B cell (primary cell): ENCODE measurements at places on chromosomes 7 and 10.
A peak's percentile ranks its signal among the peaks of the same experiment; 100 is the strongest.

DNA sequence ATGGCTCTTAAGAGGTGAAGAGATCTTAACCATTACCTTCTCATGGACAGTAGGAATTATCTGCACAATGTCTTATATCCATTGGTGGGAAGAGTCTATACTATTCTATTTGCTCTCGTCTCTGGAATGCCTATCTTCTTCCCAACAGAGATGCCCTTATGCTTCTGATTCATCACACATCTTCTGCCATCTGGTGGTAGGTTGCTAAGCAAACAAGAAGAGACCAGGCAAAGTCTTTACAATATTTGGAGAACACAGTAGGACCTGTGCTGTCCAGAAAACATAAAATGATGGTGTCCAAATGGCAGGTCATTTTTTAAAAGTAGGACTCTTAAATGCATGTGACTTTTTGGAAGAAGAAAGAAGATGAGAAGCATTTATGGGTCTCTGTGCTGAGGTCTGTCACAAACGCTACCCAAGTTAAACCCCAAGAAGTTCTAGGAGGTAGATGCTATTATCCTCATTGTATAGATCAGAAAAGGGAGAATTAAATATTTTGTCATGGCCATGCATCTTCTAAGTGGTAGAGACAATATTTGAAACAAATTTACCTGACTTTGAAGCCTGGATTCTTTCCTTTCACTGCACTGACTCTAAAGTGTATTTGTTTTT, 67.8 kb upstream of the NXPH1 start:
- no peak overlapping the region for H3K4me3 ChIP-seq
- no peak for DNase-seq
- no peak overlapping the region for H3K27ac ChIP-seq
- peaks cover 2% of the 10 kb centered on the region for H3K27me3 ChIP-seq
- H3K4me1 ChIP-seq: no peaks in the 10 kb centered on the region

DNA sequence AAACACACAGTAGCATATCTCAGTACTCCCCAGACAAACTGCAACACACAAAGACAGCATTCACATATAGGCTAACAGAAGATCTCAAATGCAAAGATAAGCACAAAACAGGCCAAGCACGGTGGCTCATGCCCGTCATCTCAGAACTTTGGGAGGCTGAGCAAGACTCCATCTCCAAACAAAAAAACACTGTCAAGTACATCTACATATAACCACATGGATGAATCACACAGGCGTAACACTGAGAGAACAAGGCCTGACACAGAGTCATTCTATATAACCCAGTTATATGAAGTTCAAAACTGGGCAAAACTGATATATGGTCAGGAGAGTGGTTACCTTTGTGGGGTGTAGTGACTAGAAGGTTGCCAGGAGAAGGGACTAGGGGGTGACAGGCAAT, 506.4 kb downstream of the KCNMA1 start:
- H3K4me1 ChIP-seq: no peaks in the 10 kb centered on the region
- H3K36me3 ChIP-seq: no peaks in the 10 kb centered on the region
- H3K4me3 ChIP-seq: no peak overlapping the region
- no peak overlapping the region for H3K27ac ChIP-seq
- no peak for DNase-seq

DNA sequence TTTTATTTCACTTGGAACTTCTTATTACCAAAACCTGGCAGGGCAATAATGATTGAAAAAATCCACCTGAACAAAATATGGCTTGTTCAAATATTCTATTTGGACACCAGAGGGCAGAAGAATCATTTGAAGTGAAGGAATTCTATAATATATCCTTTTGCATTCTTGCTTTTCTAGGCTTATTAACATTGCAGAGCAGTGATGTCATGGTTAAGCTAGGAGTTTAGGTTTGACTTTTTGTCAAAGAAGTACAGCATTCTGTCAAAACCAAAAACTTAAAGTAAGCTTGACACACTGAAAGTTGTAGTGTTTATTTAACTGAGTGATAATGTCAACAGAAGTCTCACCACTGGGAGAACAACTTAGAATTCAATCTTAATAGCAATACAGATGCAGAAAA, 156.0 kb downstream of the SEMA3D start:
- no peak overlapping the region for H3K4me3 ChIP-seq
- peak; percentile 29 for DNase-seq
- H3K4me1 ChIP-seq: no peaks in the 10 kb centered on the region

GRCh38 chr10:58660575-58661255, 148.0 kb downstream of the BICC1 start:
- H3K36me3 ChIP-seq: no peaks in the 10 kb centered on the region
- H3K27ac ChIP-seq: no peak overlapping the region
- DNase-seq: no peak
- H3K4me1 ChIP-seq: no peaks in the 10 kb centered on the region

DNA sequence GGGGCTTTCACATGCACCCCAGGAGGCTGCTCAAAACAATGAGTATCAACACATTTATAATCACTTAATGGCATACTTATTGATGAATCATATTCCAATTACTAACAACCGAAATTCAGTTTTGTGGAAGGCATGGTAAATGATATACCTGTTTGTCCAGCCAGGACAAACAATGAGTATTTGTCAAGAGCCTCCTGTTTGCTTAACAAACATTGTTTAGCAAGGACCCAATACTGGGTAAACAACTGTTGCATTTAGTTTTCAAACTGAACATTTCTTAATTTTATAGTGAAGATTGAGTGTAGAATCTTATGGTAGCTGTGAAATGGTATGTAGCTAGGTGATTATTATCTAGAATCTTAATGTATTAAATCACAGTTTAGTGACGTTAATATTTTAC, 473.7 kb downstream of the ATRNL1 start:
- H3K36me3 ChIP-seq: no peaks in the 10 kb centered on the region
- no peak overlapping the region for H3K27ac ChIP-seq
- H3K4me1 ChIP-seq: no peaks in the 10 kb centered on the region
- H3K27me3 ChIP-seq: no peaks in the 10 kb centered on the region
- DNase-seq: no peak
- H3K4me3 ChIP-seq: no peak overlapping the region

GRCh38 chr7:88429382-88429781, 122.7 kb upstream of the STEAP4 start:
- H3K27ac ChIP-seq: no peak overlapping the region
- H3K36me3 ChIP-seq: no peaks in the 10 kb centered on the region
- no peak for DNase-seq

DNA sequence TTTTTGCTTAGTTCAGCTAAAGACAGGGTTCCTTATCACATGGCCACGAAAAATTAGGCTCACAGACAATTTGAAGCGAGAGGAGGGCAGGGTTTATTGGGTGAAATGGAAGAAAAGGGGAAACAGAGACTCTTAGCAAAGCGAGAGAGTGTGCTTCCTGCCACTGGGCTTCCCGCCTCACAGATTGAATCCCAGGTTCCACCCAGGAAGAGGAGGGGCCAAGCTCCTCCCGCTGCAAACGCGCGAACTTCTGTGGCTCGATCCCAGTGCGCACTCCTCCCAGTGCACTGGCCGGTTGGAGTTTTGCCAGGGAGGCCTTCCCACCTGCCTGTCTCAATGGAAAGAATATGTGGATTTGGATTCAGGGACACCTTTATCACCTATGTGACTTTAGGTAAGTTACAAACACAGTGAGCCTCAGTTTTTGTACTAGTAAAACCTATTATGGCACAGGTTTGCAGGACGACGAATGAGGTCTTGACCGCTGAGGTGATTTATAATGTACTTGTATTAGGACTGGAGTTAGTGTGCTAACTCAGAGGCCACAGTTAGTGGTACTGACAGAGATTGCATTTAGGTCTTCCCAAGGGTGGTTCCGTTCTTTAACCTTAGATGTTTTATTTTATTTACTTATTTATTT, 48.5 kb upstream of the SP8 start:
- no peak overlapping the region for H3K27ac ChIP-seq
- H3K27me3 ChIP-seq: no peaks in the 10 kb centered on the region
- no peaks in the 10 kb centered on the region for H3K36me3 ChIP-seq
- no peak for DNase-seq
- no peak overlapping the region for H3K4me3 ChIP-seq
- H3K4me1 ChIP-seq: no peaks in the 10 kb centered on the region

- H3K27me3 ChIP-seq: no peaks in the 10 kb centered on the region
- no peak overlapping the region for H3K27ac ChIP-seq
- H3K36me3 ChIP-seq: no peaks in the 10 kb centered on the region
- peaks cover 13% of the 10 kb centered on the region for H3K4me1 ChIP-seq
- H3K4me3 ChIP-seq: no peak overlapping the region
Measured at GRCh38 chr10:13338390-13339110, 9.5 kb downstream of the SEPHS1 start.

- no peaks in the 10 kb centered on the region for H3K27me3 ChIP-seq
- peaks cover 3% of the 10 kb centered on the region for H3K36me3 ChIP-seq
- H3K4me1 ChIP-seq: peaks cover 4% of the 10 kb centered on the region
- no peak overlapping the region for H3K27ac ChIP-seq
Measured at GRCh38 chr10:104127411-104127810, 5.4 kb downstream of the SFR1 start.

- no peaks in the 10 kb centered on the region for H3K4me1 ChIP-seq
- H3K36me3 ChIP-seq: no peaks in the 10 kb centered on the region
- no peak overlapping the region for H3K4me3 ChIP-seq
- H3K27me3 ChIP-seq: no peaks in the 10 kb centered on the region
- no peak overlapping the region for H3K27ac ChIP-seq
Measured at GRCh38 chr10:32244421-32245207, 102.3 kb downstream of the EPC1 start.

- no peaks in the 10 kb centered on the region for H3K4me1 ChIP-seq
- no peak overlapping the region for H3K4me3 ChIP-seq
- H3K27ac ChIP-seq: no peak overlapping the region
- no peak for DNase-seq
- no peaks in the 10 kb centered on the region for H3K27me3 ChIP-seq
Measured at GRCh38 chr7:31648288-31648687, 38.7 kb upstream of the PPP1R17 start.

DNA sequence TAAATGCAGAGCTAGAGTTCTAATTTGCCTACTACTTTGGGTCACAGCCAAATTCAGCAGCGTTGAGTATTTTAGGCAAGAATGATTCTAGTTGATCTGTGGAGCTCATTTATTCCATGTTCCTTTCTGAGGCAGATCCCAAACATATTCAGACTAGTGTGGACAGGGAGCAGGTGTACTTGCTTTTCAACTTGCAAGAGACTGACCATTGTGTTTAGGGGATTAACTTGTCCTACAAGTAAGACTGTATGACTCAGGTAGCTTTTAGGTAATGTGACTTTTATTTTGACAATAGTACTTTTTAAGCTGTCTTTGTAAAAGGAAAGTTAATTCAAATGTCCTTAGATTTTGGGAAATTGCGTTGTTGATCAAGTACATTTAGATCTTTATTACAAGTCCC, 285.5 kb downstream of the TWIST1 start:
- peaks cover 1% of the 10 kb centered on the region for H3K36me3 ChIP-seq
- H3K27ac ChIP-seq: no peak overlapping the region
- no peaks in the 10 kb centered on the region for H3K27me3 ChIP-seq
- no peaks in the 10 kb centered on the region for H3K4me1 ChIP-seq
- no peak overlapping the region for H3K4me3 ChIP-seq
- no peak for DNase-seq

DNA sequence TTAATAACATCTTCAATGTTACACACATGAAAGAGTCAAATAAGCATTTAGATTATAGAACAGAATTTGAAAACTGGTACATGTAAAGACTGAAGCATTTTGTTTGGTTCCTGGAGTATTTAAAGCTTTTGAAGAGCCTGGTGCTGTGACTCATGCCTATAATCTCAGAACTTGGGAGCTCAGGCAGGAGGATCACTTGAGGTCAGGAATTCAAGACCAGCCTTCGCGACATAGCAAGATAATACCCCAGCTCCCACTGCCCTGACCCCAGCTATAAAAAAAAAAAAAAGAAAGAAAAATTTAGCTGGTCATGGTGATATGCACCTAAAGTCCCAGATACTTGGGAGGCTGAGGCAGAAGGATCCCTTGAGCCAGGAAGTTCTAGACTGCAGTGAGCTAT, 87.8 kb downstream of the HDAC9 start:
- no peaks in the 10 kb centered on the region for H3K4me1 ChIP-seq
- DNase-seq: no peak
- H3K4me3 ChIP-seq: no peak overlapping the region
- no peak overlapping the region for H3K27ac ChIP-seq
- peaks cover 3% of the 10 kb centered on the region for H3K36me3 ChIP-seq
- no peaks in the 10 kb centered on the region for H3K27me3 ChIP-seq

GRCh38 chr10:127345231-127345965, 149.0 kb upstream of the INSYN2A start:
- no peaks in the 10 kb centered on the region for H3K4me1 ChIP-seq
- H3K36me3 ChIP-seq: no peaks in the 10 kb centered on the region
- no peak overlapping the region for H3K27ac ChIP-seq
- DNase-seq: no peak

DNA sequence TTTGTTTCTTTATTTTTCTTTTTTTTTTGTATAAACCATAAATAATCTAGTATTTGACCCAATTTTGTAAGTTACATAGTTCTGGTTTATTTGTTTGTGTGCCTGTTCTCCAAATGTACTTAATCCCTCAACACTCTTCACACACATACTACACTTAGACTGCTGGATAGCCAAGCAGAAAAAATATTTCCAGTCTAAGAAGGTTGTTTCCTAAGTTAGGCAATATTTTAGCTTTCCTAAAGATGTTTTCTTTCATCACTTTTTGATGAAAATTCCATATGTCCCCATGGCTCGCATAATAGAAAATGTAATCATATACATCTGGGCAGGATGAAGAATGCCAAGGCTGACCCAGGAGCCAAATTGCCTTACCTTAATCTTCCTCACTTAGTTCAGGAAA, 105.3 kb downstream of the PPP1R3A start:
- no peak overlapping the region for H3K4me3 ChIP-seq
- H3K27me3 ChIP-seq: no peaks in the 10 kb centered on the region
- no peak for DNase-seq
- no peaks in the 10 kb centered on the region for H3K36me3 ChIP-seq

GRCh38 chr7:99387912-99388311, 13.4 kb downstream of the ARPC1B start:
- no peaks in the 10 kb centered on the region for H3K27me3 ChIP-seq
- H3K4me3 ChIP-seq: no peak overlapping the region
- DNase-seq: no peak
- peaks cover 34% of the 10 kb centered on the region for H3K4me1 ChIP-seq
- peaks cover 66% of the 10 kb centered on the region for H3K36me3 ChIP-seq

DNA sequence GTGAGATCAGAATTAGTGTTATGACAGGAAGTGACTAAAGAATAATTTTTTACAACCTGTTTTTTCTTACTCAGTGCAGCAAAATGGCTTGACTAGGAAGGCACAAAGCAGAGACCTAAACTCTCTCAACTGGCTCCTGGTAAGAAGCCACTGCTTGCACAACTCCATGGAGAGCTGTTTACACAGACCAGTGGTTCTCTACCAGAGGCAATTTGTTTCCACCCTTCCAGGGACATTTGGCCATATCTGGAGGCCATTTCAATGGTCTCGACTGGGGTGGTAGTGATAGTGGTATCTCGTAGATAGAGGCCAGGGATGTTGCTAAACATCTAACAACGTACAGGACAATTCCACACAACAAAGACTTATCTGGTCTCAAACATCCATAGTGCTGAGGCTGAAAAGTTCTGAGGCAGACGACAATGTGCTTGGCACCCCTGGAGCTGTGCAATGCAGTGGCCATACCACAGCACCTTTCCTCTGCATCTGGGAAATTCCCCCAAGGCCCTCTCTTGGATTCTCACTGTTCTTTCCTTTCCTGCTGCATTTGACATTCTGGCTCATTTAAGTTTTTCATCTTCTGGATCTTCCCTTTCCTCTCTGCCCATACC, 105.4 kb upstream of the LAMB4 start:
- no peaks in the 10 kb centered on the region for H3K27me3 ChIP-seq
- H3K27ac ChIP-seq: no peak overlapping the region
- no peak overlapping the region for H3K4me3 ChIP-seq
- DNase-seq: no peak
